ENCODE measurements at places on chromosomes 3 and 15.

GRCh38 chr3:99731499-99731898 is 86.2 kb upstream of the CMSS1 start:
- no peak for DNase-seq

DNA sequence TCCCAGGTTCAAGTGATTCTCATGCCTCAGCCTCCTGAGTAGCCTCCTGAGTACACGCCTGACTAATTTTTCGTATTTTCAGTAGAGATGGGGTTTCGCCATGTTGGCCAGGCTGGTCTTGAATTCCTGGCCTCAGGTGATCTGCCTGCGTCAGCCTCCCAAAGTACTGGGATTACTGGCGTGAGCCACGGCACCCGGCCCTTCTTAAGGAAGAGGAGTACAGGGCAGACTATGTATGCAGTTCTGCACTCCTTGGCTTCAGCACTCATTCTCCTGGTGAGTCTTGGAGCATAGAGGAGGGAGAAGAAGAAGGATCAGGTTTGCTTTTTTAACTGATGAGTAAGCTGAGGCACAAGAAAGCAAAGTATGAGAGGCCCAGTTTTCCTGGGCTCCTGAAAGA is 99.8 kb upstream of the HACD2 start:
- no peak for DNase-seq

- peak; percentile 39 for DNase-seq
These were observed 468 bp downstream of the UBP1 start for GRCh38 chr3:33439546-33440327.

DNA sequence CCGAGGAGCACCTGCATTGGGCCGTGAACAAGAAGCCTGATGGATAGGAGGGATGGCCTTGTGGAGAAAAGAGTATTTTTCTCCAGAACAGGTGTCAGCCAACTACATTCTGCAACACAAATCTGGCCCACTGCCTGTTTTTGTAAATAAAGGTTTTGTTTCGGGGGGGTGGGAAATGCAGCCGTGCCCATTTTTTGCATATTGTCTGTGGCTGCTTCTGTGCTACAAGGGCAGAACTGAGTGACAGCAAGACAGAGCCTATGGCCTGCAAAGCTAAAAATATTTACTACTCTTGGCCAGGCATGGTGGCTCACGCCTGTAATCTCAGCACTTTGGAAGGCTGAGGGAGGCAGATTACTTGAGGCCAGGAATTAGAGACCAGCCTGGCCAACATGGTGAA is 95.9 kb upstream of the AKAP13 start:
- no peak for DNase-seq

DNA sequence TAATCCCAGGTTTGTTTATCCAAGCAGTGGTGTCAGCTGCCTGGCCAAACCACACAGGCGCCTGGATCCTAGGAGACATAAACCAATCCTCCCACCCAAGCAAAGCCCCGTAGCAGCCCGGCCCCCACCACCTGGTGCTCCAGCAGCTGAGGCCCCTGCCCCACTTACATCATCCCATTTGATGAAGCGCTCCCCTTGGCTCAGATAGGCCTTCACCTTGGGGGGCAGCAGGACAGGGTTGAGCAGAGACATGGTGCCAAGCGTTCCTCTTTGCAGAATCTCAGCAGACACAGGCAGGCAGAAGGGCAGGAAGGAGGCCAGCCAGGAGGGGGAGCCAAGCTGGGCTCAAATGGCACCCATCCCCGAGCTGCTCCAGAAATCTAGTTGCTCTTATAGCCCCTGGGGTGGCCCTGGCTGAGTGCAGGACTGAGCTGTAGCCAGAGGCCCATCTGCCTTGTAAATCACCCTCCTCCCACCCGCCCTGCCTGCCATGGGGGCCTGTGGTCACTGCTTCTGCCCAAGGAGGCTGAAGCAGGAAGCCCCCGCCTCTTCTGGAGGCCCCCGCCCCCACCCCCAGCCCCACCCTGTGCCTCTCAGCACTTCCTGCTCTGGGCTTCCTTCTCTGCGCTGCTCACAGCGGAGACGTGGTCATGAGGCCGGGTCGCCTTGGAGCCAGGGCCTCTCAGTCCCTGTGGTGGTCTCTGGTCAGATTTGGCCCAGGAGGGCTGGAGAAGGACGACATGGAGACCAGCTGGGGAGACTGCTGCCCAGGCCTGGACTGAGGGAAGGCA is at the start of gene PLCB2:
Gene PLCB2, minus strand, starts transcription at position 515 of the 791 bp plus-strand sequence. Its CDS starts 263 bp downstream, at position 252.
- DNase-seq, result peak; percentile 69

DNA sequence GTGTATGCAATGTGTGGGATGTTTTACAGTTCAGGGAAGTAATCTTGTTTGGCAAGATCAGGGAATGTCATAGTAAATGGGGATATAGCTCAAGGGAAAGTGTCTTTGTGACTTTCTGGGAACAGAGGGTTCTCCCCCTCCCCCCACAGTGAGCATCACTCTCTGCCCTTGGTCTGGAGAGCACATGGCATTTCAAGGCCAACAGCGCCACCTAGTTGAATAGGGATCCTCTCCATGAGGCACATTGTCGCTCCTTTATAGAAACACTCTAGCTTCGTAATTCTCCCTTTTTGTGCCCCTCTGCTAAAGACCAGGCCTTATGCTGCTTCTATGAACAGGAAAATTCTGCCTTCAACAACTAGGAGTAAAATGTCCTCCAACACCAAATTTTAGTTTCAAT is 37.1 kb upstream of the ARNT2 start:
- no peak for DNase-seq

DNA sequence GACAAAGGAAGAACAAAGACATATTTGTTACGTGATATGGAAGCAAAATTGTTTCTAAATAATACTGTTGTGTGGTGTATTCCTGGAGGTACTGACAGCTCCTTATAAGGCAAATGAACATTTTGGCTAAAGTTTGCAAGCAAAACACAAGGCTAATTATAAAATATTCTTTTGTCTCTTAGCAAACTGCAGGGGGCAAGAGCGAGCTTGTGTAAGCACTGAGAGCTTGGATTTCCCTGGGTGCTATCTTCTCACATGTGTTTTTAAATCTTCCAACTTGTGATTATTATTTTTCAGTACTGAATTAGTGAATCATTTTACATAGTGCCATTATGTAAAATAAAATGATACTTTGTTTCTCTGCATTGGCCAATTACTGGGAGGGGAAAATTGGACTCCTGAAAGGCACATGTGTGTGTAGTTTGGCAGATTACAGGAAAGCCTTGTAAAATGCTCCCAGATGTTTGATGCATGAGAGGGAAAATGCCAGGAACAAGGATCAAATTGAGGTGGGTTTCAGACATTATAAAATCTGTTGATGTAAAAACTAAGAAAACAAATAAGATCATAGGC is 611.5 kb downstream of the AGBL1 start:
- no peak for DNase-seq

- no peak for DNase-seq
These were observed 262.8 kb upstream of the TBL1XR1 start for GRCh38 chr3:177460047-177460446.

DNA sequence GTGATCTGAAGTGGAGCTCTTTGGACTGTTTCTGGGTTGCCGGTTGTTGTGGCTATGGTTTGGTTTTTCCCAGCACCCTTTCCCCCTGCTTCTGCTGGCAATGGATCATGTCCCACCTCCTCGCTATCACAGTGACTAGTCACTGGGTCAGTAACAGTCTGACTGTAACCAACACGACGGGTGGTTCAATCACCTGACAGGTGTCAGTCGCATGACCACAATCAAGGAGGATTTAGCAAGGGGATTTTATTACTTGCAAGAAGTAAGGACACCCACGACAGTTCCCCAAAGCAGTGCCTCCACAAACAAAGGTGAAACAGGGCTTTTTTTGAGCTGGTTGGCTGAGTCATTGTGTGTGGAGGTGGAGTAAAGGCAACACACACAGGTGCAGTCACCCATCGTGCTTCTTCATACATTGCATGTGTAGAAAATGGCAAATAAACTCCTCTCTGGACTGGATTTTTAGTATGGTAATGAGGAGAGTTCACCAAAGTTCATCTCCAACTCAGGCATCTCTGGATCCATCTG is 58.8 kb upstream of the FAM3D start:
- DNase-seq, result no peak

GRCh38 chr15:25850154-25851111 is 12.7 kb downstream of the ATP10A start:
- peak; percentile 68 for DNase-seq

DNA sequence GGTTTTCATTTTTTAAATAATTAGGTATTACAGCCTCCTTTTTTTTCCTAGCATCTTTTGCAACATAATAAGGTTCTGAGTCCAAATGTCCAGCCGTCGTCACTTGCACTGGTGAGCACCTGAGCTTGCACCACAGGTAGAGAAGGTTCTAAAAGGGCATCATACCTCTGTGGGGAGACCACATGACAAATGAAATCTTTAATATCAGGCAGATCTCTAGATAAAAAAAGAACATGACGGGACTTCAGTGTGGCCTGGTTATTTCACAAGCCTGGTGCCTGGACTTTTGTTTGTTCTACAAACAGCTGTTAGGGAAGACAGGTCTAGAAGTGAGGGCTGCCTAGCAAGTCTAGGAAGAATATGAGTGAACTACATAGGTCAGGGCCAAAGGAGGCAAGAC is 3.6 kb downstream of the ZBED2 start:
- DNase-seq, result no peak

DNA sequence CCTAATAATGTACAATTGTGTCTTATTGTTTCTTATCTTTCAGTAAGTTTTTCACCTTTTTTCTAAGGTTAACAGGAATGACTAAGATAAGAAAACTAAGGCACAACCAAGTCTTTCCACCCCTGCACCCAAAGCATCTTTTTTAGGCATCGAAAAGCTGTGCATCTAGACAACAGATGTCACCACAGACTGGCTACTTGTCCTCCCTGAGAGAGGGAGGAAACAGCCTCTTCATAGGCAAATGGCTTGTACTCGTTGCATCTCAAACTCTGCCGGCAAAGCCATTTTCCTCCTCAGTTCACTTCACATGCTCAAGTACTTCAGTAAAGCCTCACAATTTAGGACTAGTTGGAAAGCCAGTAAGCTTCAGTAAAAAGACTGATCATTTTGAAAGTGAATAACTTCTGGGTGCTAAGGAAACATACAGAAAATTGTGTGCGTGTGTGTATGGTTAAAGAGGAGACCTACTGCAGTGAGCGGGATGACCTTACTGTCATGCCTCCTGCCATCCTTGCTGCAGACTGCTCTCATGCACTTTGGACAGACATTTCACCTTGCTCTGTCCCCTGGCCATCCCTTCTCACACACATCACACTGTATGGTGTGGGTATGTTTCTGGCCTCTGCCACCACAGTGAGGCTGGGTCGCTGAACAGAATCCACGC is 36.5 kb upstream of the HACD2 start:
- DNase-seq, result no peak

GRCh38 chr3:64936556-64936955 is 248.8 kb upstream of the ADAMTS9 start:
- DNase-seq, result no peak

DNA sequence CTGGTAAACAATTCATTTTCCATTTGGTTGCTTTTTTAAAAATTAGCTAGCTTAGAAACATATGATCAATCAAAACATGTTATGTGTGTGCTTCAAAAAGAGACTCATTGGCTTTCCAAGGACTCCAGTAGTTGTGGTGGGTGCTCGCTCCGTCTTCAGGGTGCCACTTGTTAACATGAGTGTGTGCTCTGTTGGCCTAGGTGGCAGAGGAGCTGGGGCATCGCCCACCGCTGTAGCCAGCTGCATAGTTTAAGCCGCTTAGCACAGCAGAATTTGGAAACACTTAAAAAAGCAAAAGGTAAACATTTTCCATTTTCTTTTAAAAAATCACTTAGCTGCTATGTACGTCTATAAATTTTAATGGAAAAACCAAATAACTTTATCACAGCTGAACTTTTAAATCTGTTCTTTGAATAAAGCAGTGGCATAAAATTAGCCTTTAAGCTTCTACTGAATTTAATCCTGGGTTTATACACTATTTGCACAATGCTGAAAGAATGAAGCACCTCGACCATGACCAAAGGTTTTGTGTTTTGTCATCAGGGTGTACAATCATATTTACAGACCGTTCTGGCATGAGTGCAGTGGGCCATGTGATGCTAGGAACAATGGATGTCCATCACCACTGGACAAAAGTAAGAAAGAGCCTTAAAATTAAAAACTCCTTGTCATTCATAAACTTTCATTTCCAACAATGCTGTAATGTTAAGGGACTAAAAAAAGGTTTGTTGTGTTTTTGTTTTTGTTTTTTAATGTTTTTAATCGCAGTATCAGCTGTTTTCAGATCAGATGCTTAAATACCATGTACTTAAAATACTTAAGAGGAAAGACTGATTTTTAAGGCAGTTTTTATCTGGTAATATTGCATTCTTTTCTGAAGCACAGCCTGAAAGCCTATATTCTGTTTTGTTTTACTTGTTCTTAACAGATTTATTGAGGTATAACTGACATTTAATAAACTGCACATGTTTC is 57.9 kb downstream of the TCAIM start:
- no peak for DNase-seq

DNA sequence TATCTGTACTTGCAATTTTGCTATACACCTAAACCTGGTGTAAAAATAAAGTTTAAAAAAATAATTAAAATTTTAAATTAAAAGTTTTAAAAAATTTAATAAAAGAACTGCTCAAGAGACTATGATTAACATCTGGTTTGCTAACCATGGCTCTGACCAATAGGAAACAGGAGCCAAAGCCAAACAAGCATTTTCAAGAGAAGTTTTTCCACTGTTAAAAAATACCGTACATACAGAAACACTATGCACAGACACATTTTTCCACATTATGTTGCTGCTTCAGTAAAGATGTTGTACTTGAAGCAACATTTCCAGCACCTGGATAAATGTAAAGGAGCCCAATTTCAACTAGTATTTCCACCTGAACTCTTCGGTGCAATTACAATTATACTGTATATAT is 543.9 kb upstream of the NAALADL2 start:
- no peak for DNase-seq

GRCh38 chr15:87689716-87690115 is 566.8 kb downstream of the NTRK3 start:
- no peak for DNase-seq

GRCh38 chr3:106022913-106023312 is 154.1 kb upstream of the CBLB start:
- no peak for DNase-seq

- no peak for DNase-seq
These were observed 234.4 kb upstream of the ADAMTS9 start for GRCh38 chr3:64922213-64922612.

DNA sequence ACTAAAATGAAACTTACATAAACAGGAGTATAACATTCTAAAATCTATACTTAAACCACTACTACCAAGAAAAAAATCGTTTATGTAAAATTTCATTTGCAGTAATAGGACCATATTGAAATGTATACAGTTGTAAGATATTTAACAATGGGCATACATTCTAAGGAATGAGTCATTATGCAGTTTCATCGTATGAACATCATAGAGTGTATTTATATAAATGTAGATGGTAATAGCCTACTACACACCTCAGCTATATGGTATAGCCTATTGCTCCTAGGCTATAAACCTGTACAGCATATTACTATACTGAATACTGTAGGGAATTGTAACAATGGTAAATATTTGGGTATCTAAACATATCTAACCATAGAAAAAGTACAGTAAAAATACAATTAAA is 79.5 kb downstream of the DPH6 start:
- no peak for DNase-seq

- DNase-seq, result no peak
These were observed 324.0 kb upstream of the CHRM5 start for GRCh38 chr15:33644304-33644703.

- DNase-seq, result no peak
These were observed 282.5 kb upstream of the TRIM42 start for GRCh38 chr3:140395134-140396075.

Data from CD4-positive, alpha-beta T cell treated with Interleukin-10 for 1 hour (primary cell).